HFFc6 (cell line): ENCODE measurements at places on chromosomes 3 and 15.
A peak's percentile ranks its signal among the peaks of the same experiment; 100 is the strongest.

DNA sequence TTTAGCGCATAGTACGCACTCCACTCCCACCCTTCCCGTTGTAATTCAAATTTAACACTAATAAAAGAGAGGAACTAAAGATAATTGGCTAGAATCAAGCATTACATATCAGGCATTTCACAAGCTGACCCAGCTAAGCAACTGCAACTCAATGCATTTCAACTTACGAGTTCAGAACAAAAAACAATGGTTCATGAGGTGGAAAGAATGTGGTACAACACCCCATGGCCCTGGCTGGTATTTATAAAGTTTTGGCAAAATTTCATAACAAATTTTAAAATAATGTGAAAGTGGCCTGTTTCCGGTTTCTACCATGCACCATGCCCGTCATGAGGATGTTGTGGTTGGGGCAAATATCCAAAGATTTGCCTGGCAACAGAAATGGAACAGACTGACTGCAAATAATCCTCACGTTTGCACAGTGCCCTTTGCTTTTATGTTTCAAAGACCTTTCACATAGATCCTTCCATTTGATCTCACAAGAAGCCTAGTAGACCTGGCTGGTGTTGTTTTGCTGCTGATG, 455.3 kb upstream of the NR2F2 start:
- H3K27me3 ChIP-seq: peaks cover 1% of the 10 kb centered on the region; the same call in 1 of the 2 replicates
- peak overlapping the region; percentile 45 for H3K4me3 ChIP-seq
- peak; percentile 92 for DNase-seq
- H3K27ac ChIP-seq: peak overlapping the region; percentile 91
- H3K4me1 ChIP-seq: peaks cover 69% of the 10 kb centered on the region

GRCh38 chr3:139836698-139837464, 98.1 kb upstream of the CLSTN2 start:
- peaks cover 4% of the 10 kb centered on the region; the same call in 1 of the 2 replicates for H3K36me3 ChIP-seq
- H3K27ac ChIP-seq: no peak overlapping the region
- DNase-seq: no peak
- H3K27me3 ChIP-seq: peaks cover 2% of the 10 kb centered on the region; the same call in 1 of the 2 replicates

- H3K27ac ChIP-seq: no peak overlapping the region
- no peak for DNase-seq
- peaks cover 6% of the 10 kb centered on the region for H3K36me3 ChIP-seq
- peaks cover 3% of the 10 kb centered on the region; the same call in 1 of the 2 replicates for H3K27me3 ChIP-seq
- no peak overlapping the region for H3K4me3 ChIP-seq
These were observed 385.5 kb downstream of the FOXP1 start for GRCh38 chr3:71197841-71198565.

DNA sequence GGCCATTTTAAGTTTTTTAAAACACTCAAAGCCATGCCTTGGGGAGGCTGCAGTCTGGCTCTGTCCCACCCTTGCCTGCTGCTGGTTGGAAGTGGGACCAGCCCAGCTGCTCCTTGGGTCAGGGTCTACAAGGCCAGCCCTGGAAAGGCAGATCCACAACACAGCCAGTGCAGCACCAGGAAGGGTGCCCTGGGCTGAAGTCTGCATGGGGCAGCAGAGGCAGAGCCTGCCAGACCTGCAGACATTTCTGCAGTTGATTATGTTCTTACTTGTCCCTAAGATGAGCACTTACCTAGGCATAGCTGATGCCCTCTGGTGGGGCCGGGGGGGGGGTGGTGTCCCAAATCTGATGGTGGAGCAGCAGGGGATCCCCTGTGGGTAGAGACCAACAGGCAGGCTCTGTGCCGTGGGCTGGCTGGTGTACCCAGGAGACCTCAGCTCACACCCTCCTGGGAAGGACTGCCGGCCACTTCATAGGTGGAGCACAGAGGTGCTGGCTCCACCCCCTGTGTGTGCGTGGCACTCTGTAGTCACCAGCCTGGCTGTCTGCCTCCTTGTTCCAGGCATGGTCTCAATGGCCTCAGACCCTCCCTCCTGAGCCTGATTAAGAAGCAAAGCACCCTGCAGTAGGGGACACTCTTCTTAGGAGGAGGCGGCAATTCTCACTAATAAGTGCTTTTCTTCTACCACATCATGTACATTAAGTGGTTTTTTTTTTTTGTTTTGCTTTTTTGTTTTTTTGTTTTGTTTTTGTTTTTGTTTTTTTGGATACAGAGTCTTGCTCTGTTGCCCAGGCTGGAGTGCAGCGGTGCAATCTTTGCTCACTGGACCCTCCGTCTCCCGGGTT, 97.4 kb upstream of the KLF13 start:
- H3K36me3 ChIP-seq: peaks cover 7% of the 10 kb centered on the region; the same call in 1 of the 2 replicates
- H3K27me3 ChIP-seq: peaks cover 33% of the 10 kb centered on the region
- DNase-seq: no peak
- H3K4me3 ChIP-seq: no peak overlapping the region

DNA sequence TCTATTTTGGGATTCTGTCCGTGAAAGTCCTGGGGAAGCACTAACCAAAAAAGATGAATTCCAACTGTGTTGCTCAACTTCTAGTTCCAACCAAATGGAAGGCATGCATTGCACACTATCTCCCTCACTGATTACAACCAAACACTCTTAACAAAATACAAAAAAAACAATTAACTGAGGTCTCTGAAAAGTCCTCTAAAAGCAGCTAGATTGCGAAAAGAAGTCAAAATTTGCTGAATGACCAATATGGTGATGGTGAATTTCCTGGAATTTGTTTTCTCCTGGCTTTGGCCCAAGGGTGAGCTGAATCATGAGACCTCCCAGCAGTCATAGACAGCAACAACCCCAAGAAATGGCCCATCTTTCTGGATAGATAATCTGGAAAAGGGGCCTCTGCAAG, 28.3 kb downstream of the CYP19A1 start:
- peaks cover 13% of the 10 kb centered on the region; the same call in 1 of the 2 replicates for H3K4me1 ChIP-seq
- H3K36me3 ChIP-seq: no peaks in the 10 kb centered on the region
- H3K27ac ChIP-seq: no peak overlapping the region
- peaks cover 52% of the 10 kb centered on the region for H3K27me3 ChIP-seq
- no peak overlapping the region for H3K4me3 ChIP-seq

DNA sequence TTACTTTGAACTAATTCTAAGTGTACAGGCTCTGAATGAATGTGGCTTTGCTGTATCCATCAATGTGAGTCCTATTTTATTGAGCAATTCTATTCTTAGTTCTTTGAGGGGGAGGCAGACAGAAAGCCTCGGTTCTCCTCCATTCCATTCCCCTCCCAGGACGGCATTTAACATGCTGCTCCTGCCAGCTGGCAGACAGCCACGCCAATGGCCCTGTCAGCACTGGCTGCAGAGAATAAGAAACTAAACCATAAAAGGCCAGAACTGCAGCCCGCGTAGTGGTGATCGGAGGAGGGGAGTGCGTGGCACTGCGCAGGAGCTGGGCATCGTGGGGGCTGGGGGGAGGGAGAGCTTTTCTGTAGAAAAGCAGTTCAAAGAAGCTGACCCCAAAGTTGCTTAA, 76.0 kb upstream of the HACD2 start:
- peaks cover 18% of the 10 kb centered on the region for H3K27me3 ChIP-seq
- peak overlapping the region; percentile 85 for H3K27ac ChIP-seq
- H3K36me3 ChIP-seq: peaks cover 85% of the 10 kb centered on the region
- H3K4me3 ChIP-seq: peak overlapping the region; percentile 68
- peaks cover 71% of the 10 kb centered on the region for H3K4me1 ChIP-seq
